ENCODE measurements at places on chromosomes 2 and 18. TPM values are rescaled to one million over a fixed set of nuclear protein-coding genes. Genes with fewer than 3 reads are reported as not detected.

DNA sequence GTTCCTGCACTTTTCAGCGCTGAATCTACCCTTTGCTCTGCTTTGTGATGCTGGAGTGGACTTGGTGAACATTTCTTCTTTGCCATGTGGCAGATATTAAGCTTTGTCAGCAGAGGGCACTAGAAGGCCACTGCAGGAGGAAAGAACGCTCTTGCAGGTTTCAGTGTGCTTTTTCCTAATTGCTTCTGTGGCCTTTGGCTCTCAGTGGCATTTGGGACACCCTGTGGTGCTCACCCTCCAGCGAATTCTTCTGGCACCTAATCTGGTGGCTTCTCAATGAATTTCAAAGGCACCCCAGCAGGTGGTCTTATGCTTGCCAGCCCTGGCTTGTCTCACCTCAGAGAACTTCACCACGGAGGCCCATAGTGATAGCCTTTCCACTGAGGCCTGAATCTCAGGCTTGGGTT lies 146.7 kb downstream of the MYO3B start:
- no peaks in the 10 kb centered on the region for H3K36me3 ChIP-seq
- DNase-seq: no peak
- no peaks in the 10 kb centered on the region for H3K4me1 ChIP-seq

GRCh38 chr2:179692610-179693009 lies 168.8 kb downstream of the ZNF385B start:
- no peaks in the 10 kb centered on the region for H3K4me1 ChIP-seq
- H3K27ac ChIP-seq: no peak overlapping the region
- no peak for DNase-seq
- no peaks in the 10 kb centered on the region for H3K27me3 ChIP-seq

DNA sequence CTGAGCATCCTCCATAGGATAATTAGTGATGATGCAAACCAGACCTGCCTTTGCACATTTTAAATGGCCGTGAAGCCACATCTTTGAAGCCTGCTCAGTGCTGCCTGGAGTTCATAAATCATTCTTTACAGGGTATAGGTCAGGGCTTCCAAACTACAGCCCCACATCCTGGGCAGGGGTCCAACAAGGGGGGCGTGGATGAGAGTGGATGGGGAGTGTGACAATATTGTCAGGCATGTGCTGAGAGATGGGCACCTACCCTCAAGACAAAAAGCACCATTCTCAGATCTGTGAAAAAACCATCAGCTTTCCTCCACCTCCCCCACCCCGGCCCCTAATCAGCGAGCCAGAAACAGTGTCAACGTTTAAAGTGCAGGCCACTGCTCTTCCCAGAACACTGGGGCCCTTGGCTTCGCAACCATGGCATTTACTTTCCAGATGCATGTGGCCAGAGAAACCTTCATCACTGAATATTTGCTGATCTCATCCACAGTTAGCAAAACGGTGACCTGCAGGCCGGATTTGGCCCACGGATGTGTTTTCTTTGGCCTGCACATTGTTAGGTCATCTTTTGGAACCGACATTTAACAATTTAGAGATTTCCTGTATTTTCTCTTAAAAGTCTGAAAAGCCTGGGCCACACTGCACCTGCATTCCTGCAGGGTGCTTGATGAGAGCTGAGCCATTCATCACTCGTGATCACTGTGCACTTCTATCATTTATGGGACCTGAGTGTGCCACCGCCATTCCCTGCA lies 130.7 kb downstream of the ANKRD44 start:
- no peak overlapping the region for H3K4me3 ChIP-seq
- H3K4me1 ChIP-seq: peaks cover 3% of the 10 kb centered on the region
- H3K27me3 ChIP-seq: no peaks in the 10 kb centered on the region
- peak overlapping the region; percentile 66 for H3K27ac ChIP-seq
- H3K36me3 ChIP-seq: no peaks in the 10 kb centered on the region

DNA sequence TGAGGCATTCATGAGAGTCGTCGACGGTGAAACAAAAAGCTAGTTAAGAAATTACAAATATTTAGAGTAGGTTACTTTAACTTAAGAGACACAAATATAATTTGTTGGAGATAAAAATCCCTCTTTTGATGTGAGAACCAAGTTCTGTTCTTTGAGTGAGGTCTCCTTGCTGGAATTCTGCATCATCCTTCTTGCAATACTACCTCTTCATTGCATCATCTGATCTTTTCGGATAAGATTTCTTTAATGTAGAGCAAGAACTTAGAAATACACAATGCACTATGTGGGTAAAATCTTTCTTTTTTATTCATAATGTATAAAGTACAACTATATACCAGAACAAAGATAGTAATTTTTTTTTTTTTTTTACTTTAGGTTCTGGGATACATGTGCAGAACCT lies 118.4 kb downstream of the ARL4C start:
- no peak overlapping the region for H3K27ac ChIP-seq
- H3K4me3 ChIP-seq: no peak overlapping the region
- no peak for DNase-seq
- H3K27me3 ChIP-seq: no peaks in the 10 kb centered on the region
- H3K36me3 ChIP-seq: no peaks in the 10 kb centered on the region
- H3K4me1 ChIP-seq: no peaks in the 10 kb centered on the region

- no peaks in the 10 kb centered on the region for H3K4me1 ChIP-seq
- no peaks in the 10 kb centered on the region for H3K36me3 ChIP-seq
- no peak overlapping the region for H3K27ac ChIP-seq
- H3K27me3 ChIP-seq: no peaks in the 10 kb centered on the region
- no peak overlapping the region for H3K4me3 ChIP-seq
These were observed 201.7 kb downstream of the BCL11A start for GRCh38 chr2:60351802-60352201.

DNA sequence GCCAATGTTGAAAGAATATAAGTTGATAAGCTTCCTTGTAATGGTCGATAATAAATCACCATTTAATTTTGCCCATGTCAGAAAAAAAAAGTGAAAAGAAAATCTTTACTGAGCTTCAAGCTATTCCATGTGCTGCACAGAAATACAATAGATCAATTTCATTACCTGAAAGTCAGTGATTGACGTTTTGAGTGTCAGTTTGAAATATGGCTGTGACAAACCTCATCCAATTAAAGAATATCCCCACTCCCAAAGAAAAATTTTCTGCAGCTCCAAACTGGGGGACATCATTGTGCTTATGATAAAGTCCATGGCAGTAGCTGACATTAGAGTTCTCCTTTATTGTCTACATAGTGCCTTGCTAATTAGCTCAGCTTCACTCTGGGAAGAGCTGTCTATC lies 184.8 kb upstream of the RPRM start:
- H3K4me3 ChIP-seq: no peak overlapping the region
- no peak overlapping the region for H3K27ac ChIP-seq
- no peaks in the 10 kb centered on the region for H3K4me1 ChIP-seq
- no peaks in the 10 kb centered on the region for H3K27me3 ChIP-seq

DNA sequence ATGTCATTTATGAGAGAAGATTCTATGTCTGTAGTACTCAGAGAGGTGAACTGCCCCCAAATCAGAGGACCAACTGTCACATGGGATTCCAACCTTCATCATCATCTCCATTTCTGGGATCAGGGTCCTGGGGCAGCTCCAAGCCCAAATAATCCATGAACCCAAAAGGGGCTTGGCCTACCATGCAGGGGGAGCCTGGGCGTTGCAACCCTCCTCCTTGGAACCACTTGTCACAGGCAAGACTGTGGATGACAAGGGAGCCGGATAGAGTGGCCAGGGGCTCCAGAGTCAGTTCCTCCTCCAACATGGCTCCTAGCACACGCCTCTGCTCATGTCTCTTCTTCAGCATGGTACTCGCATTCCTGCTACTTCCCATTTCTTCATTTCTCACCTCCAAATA lies 7.9 kb downstream of the CTLA4 start:
- no peak overlapping the region for H3K27ac ChIP-seq
- H3K4me3 ChIP-seq: no peak overlapping the region
- H3K36me3 ChIP-seq: no peaks in the 10 kb centered on the region
- DNase-seq: peak; percentile 80
- no peaks in the 10 kb centered on the region for H3K27me3 ChIP-seq

DNA sequence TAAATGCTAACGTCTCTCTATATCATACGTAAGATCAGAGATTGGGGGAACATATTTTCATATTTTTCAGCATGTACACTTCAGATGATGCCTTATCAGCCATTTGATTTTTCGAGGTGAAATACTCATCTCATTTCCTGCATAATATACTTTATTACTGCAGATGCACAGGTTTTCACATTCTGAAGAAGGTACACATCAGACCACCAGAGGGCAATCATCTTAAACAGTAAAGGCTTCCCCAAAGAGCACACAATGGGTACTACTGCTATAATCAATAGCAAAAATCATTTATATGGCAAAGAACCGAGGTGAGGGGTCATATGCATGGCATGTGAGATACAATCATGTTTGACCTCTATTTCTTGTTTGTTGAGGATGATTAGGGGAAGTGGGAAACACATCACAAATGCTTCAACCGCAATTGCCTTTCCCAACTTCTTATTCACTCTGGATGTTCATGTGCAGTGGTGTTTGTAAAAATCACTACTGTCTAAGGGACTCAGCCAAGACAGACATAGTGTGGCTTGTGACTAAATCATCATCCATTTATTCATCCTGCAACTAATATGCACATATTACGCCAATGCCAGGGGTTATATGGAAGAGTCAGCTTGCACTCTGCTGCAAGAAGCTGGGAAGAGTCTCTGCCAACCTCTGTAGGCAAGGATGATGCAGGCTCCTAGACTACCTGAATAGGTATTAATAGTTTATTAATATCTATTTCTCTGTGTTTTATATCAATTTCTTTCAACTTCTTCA lies 118.7 kb downstream of the EPB41L3 start:
- no peaks in the 10 kb centered on the region for H3K27me3 ChIP-seq
- H3K4me3 ChIP-seq: no peak overlapping the region
- no peaks in the 10 kb centered on the region for H3K36me3 ChIP-seq

GRCh38 chr18:70132999-70133398 lies 72.5 kb downstream of the RTTN start:
- H3K4me3 ChIP-seq: no peak overlapping the region
- peaks cover 37% of the 10 kb centered on the region for H3K36me3 ChIP-seq
- H3K4me1 ChIP-seq: no peaks in the 10 kb centered on the region
- no peak overlapping the region for H3K27ac ChIP-seq

- no peak for DNase-seq
- no peaks in the 10 kb centered on the region for H3K27me3 ChIP-seq
- peaks cover 62% of the 10 kb centered on the region for H3K4me1 ChIP-seq
- no peak overlapping the region for H3K27ac ChIP-seq
- H3K36me3 ChIP-seq: no peaks in the 10 kb centered on the region
These were observed 142.9 kb downstream of the PLCL1 start for GRCh38 chr2:197947219-197947757.

DNA sequence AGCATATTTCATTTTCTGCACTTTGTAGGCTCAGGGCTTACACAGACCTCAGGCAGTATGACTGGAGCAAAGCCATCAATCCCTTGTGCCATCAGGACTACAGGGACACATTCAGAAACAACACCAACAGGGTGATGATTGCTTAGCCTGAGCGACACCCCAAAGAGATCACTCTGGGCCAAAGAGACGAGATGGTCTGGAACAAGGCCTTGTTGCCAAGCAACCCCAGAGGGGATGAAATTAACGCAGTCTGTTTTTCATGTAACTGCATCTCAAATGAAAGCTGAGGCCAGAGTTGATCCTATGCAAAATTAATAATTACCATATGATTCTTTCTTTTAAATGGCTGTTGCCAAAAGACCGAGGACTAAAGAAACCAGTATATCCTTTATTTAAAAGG lies 20.2 kb upstream of the B3GNT2 start:
- H3K27me3 ChIP-seq: no peaks in the 10 kb centered on the region
- H3K27ac ChIP-seq: no peak overlapping the region
- no peaks in the 10 kb centered on the region for H3K36me3 ChIP-seq
- DNase-seq: no peak

DNA sequence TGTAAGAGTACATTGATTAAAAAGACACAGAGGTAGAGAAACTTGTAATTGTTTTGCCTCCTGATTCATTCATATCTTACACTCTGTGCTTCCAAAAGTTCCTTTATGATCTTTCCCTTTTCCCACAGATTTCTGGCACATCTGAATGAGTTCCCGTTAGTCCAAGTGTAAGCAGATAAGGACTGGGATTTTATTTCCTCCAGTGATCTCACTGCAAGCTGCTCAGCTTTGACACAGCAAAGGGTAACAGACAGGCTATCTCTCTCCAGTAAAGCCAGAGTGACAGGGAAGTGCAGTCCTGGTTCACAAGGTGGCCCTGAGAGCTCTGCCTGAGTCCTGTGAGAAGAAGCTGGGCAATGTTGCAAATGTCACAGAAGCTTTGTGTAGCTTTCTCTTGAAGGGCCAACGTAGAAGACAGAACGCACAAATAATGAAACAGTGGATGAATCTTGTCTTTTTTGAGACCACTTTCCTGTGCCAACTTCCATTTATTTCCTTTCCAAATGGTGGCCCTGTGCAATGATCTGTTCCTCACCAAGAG lies 32.5 kb upstream of the KCNE4 start:
- H3K4me1 ChIP-seq: no peaks in the 10 kb centered on the region
- peak; percentile 60 for DNase-seq
- no peak overlapping the region for H3K4me3 ChIP-seq
- no peaks in the 10 kb centered on the region for H3K27me3 ChIP-seq
- H3K27ac ChIP-seq: no peak overlapping the region
- H3K36me3 ChIP-seq: no peaks in the 10 kb centered on the region

DNA sequence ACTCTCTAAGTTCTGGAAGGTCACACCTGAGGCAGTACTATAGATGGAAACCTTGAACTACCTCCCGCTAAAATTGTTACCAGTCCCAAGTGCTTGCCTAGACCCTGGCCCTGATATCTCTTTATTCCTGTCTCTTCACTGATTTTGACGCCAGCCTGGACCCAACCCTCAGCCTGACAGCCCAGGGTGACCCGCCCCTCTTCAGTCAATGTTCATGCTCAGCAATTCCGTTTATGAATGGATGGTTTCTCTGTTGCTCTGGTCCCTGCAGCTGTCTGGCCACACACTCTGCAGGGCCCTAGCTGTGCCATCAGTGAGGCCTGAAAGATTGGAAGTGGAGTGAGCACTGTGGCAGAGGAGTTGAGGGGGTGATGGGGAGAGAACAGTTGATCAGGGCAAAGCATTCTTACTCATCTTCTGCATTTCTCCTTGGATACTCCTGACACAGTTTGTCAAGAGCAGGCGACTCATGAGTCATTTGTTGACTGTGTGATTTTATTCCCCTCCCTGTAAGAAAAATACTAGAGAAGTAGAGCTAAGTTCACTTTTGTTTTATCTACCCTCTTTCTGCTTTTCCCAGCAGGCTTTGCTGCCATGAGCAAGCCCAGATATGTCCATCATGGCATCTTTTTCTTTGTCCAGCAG lies 46.0 kb downstream of the NPAS2 start:
- H3K27me3 ChIP-seq: no peaks in the 10 kb centered on the region
- DNase-seq: no peak
- no peak overlapping the region for H3K4me3 ChIP-seq
- no peak overlapping the region for H3K27ac ChIP-seq
- H3K36me3 ChIP-seq: no peaks in the 10 kb centered on the region

GYPC gene
- total RNA-seq: 164 TPM

KRTCAP3 gene
- total RNA-seq: not detected

REG3A gene
- not detected for total RNA-seq

GPR75 gene
- total RNA-seq: 1.2 TPM
